LHCN-M2 (cell line): ENCODE measurements at places on chromosomes 7 and 10.

DNA sequence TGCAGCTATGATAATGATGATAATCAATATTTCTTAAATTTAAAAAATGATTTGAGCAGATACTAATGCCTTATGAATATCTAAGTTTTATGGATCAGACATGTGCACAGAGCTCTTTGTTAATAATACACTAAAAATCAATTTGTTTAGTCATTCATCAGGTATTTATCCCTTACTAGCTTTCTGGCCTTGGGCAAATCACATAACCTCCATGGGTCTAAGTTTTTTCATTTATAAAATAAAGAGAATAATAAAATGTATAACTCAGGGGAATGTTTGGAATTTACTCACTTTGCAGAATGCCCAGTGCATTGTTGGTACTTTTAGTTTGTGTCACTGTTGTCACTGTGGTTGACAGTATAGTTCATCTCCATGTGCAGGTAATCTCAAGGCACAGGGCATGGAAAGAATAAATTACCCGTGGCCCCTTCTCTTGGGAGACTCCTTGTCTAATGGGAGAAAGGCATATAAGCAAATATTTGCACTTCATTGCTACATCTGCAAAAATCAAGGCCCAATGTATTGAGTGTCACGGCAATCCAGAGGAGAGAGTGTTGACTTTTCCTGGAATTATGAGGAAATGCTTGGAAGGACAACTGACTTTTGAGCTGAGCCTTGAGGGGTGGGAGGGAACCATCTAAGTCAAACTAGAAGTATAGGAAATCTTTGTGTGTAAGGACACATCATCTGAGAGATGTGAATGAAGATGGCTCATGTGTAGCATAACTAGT is 64.7 kb upstream of the CTTNBP2 start:
- no peak for DNase-seq

DNA sequence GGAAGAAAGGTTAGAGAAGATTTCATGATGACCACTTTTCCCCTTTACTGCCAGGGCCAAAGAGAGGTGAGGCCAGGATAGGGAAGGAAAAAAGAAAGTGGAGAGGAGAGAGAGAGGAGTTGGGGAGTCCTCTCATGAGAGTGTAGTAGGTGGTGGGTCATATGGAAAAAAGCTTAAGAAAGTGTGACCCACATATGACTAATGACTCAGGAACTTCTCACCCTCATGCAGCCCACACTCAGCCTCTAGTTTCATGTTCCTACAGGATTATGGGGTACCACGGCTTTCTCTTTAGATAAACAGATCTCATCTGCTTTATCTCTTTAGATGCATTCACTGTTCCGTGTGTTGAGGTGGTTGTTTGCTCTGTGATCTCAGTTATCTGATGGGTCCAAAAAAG is 462.5 kb upstream of the IGFBP3 start:
- DNase-seq: peak; percentile 87

- DNase-seq: no peak
Observed at GRCh38 chr10:103747193-103747865, 108.0 kb downstream of the SH3PXD2A start.

GRCh38 chr10:108443636-108444035 is 1279.1 kb upstream of the SORCS1 start:
- DNase-seq: no peak

GRCh38 chr7:77320714-77321113 is 95.4 kb downstream of the GSAP start:
- no peak for DNase-seq

- no peak for DNase-seq
Observed at GRCh38 chr7:49159536-49159935, 235.2 kb downstream of the CDC14C start.

DNA sequence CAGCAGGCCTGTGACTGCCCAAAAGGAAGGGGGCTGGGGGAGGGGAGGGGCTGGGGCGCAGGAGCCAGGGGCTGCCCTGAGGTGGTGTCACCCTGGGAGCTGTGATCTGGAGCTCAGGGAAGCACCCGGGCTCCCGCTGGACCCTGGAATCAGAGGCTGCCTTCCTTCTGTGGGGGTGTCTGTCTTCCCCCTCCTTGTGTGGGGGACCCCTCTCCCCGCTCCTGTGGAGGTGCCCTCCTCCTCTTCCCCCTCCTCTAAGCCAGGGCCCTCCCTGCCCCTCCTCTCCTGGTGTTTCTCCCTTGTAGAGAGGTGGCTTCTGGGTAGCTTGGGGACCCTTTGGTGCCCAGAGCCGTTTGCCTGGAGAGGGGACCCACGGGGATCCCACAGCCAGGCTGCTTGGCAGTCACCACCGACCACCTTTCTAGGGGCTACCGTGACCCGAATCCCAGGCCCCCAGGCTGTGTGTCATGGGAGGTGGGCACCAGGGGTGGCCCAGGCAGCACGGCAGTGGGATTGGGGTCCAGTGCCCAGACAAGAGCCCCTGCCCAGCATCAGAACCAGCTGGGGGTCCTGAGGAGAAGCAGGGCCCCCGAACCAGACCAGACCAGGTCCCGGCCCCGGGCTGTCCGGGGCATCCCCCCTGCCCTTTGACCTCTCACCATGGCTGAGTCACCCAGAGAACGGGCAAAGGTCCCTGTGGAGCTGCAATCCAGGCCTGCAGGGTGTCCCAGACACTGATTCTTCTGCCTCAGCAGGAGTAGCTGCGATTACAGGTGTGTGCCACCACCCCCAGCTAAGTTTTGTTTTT is 741 bp downstream of the PRAP1 start:
- no peak for DNase-seq

- DNase-seq: no peak
Observed at GRCh38 chr10:6482737-6483357, 97.2 kb downstream of the PRKCQ start.

- DNase-seq: no peak
Observed at GRCh38 chr10:86331861-86332260, 34.7 kb downstream of the GRID1 start.

DNA sequence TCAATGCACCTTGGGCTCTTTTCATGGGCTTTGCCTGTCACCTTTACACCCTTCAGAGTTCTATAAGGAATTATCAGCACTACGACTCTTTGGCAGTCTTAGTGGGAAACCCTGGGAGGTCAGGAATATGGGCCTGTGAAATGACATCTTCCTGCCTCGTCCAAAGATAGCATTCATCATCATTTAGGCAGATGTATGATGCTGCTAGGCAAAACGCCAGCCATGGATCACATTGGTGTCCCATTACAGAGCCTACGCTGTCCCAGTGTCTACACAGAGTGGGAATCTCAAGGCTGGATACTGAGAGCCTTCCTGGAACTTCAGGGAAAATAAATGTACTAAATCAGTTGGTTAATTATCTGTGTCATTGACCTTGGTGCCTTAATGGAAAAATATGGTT is 259.4 kb upstream of the CELF2 start:
- DNase-seq: peak; percentile 8

DNA sequence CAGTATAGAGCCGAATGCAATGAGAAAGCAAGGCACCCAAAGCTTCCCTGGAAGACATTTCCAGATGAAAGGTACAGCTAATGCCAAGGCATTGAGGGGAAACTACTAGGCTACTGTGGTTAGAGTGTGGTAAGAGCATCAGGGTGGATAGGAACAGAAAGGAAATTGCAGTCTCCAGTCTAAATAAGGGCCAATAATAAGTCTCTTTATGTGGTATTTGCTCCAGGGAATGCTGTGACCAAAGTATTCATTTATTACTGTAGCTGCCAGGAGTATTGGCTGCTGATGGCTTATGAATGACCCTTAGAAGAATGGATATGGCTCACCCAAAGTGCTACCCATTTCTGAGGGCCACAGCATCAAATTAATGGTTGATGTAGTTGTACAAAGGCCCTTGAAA is 30.1 kb upstream of the POT1 start:
- no peak for DNase-seq

DNA sequence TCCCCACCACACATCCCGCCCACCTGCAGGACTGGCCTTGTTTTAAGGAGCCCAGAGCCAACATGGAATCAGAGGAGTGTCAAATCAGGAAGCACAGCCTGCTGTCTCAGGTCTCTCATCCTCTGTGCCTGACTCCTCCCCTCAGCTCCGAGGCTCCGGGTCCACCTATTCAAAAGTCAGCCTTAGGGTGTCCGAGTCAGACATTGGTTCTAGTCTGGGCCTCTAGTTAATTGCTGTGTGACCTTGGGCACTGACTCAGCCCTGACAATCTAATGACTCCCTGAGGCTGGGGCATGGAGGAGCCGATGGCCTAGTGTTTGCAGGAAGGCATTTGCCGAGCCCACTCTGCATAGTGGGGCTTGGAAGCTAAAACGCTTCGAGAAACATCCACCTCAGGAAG is 223.1 kb upstream of the PPP2R2D start:
- no peak for DNase-seq

- DNase-seq: no peak
Observed at GRCh38 chr10:76643511-76643911, 994.1 kb downstream of the KCNMA1 start.

DNA sequence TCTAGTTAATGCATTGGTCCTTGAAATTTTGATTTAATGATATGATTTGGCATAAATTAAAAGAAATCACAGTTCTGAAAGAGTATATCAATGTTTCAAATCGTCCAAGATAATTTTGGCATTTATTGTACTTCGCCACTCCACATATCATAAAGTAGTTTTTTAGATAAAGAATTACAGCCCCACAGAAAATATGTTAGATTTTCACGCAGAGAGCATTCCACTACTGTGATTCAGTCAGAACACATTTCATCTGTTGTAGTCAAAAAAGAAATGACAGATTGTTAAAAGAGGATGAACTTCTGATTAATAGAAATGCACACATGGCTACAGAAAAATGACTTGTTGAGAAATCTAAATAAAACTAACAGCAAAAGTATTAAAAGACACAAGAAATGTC is 1063.5 kb upstream of the LRRN3 start:
- no peak for DNase-seq

- no peak for DNase-seq
Observed at GRCh38 chr7:25091779-25092178, 33.3 kb downstream of the CYCS start.

GRCh38 chr7:104816537-104816936 is 197.5 kb upstream of the KMT2E start:
- DNase-seq: no peak
